ENCODE measurements at places on chromosomes 1 and 21.

DNA sequence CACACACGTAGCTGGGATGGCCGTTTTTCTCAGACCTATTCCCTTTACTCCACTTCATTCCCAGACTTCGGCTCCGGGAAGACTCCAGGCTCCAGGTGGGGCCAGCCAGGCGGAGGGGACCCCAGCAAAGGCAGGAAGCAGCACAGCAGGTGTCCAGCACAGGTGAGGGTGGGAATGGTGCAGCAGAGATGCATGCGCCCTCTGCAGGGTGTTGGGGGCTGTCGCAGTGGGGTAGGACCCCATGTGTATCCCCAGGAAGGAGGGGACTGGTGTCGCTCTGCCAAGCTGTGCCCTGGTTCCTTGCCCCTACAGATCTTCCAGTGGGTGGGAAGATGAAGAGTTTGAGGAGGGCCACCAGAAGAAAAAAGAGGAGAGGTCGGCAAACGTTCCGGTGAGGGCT, 5.3 kb downstream of the TTC24 start:
- DNase-seq = no peak

DNA sequence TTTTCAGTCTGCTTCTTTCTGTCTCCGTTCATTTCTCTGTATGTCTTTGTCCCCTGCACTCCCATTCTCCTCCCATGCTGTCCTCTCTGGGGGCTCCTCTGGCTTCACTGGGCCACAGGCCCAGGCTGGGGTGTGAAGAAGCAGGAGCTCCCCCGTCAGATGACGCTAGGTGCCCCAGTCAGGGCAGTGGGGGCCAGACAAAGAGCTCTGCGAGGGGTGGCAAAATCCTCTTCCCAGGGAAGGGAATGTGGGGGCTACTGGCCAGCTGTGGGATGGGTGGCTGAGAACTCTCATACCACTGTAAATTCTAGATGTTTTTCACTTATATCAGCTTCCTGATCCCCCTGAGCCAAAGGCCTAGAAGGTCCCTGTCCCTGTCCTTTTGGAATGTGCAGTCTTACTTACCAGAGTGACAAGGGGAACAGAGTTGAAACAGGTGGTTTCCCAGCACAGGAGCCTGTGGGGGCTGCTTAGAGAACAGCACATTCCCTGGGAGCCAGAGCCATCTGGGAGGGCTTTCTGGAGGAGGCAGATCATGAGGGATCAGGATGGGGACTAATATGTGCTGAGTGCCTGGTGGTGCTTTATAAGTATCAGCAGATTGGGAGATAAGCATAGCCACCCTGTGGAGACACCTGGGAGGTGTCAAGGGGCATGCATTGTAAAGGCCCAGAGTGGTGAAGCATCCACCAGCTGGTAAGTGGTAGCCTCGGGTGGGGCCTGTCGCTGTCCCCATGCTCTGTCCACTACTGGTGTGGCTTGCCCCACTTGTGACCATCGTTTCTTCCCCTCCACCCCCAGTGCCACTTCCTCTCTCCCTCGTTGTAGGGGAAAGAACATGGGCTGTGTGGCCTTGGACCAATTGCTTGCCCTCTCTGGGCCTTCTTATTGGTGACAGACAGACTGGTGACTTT, 10.1 kb upstream of the PADI1 start:
- no peak for DNase-seq

DNA sequence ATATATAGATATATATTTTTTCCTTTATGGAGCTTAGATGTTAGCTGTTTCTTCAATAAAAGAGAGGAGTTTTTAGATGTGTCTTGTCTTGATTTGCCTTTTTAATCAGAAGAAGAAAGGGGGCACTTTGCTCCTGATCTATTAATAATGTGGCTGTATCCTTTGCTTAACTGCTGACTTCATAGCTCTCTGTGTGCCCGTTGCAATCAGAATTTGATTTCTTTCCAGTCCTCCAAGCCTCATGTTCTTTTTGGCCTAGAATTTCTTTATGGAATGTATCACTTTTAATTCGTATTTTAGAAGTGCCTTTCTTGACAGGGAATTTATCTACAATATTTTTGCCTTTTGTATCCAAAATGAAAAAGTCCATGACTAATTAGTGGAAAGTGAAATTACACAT, 85.3 kb downstream of the C1orf21 start:
- DNase-seq = no peak

DNA sequence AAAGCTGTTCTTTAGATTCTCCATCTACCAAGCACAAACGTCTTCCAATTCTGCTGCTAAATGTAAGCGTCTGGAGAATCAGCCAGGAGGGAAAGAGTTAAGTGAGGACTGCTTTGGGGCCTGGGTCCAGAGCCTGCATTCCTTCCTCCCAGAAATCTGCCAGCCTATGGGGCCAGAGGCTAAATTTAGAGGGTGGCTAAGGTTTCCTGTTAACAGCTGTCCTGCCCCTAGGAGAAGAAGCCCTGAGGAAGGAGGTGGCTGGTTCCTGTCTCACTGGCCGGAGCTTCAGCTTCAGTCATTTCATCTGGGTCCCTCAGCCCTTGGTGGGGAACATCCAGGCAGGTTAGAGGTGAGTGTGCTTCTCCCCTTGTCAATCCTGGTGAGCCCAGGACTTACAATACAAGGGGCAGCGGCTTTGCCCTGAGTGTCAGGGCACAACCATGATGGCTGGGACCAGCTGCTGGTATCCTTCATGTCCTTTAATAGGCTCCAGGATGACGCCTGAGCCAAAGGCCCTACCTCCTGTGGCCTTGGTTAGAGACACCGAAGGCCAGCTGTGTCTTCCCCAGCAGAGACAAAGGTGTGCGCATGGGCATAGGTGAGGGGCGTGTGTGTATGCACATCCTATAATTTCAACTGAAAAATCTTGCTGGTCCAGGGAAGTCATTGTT, at the start of gene STYXL2:
Gene STYXL2 (plus strand): TSS at position 230 of the 671 bp plus-strand sequence. CDS start 775 bp downstream, outside the sequence.
- no peak for DNase-seq

DNA sequence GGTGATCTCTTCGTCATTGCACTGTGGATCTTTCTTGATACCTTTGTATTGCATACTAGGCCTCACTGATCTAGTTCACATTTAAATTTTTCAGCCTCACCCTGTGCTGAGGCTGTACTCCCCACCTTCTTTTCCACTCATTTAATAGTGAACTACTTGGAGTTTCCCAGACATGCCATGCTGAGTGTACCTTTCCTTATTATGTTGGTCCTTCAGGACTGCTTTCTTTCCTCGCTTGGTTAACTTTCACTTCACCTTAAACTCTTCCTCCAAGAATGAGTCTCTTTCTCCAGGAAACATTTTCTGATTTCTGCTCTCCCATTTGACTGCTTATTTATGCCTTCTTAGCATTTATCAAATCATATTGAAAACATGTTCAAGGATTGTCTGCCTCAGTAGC, 20.8 kb downstream of the RNF2 start:
- DNase-seq = no peak

DNA sequence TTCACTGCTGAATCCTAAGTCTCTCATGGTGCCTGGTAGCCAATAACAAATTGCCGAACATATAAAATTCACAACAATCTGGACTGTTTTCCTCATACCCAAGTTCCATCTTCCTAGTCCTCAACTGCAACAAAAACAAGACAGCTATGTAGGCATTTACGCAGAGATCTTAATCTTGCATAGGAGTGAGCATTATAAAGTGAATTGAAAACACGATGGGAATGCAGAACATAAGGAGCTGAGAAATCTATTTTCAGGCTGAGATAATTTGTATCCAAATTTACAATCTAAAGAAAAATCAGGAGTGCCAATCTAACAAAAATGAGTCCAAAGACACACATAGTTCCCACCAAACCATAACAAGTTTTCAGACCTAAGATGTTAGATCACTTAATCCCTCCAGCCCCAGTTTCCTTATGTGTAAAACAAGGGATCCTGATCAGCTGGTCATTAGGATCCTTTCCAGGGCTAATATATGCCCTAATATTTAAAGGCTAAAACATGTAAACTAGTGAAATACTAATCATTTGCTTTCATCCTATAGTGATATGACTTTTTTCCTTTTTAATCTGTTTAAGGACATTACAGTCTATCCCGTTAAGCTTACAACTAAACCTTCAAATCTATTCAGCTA, 1.9 kb downstream of the SLC16A1 start:
- DNase-seq = no peak

DNA sequence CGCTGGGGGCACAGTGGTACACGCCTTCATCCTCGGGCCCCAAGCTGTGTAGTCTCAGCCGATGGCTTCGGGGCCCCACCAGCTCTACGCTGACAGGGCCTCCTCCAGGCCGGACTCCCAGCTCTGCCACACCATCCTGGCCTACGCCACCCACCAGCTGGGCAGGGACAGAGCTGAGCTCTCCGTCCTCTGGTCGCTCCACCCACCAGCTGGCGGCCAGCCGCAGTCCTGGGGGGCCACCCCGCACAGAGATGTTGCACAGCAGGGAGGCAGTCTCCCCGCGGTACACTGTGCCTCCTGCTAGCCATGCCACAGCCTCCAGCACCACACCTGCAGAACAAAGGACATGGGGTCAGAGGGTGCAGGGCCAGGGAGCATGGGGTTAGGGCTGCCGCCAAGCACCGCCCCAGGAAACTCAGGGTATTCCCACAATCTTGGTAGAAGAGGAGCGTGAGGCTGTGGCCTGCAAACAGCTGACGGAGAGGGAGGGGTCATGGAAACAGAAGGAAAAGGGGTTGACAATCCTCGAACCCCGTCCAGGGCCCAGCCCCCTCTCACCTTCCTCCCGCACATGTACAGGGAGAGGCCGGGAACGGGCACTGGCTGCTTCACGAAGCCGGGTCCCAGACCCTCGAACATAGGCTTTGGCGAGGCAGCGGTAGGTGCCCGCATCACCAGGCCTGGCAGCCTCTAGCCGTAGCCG, 5.9 kb downstream of the IGSF8 start:
- no peak for DNase-seq

DNA sequence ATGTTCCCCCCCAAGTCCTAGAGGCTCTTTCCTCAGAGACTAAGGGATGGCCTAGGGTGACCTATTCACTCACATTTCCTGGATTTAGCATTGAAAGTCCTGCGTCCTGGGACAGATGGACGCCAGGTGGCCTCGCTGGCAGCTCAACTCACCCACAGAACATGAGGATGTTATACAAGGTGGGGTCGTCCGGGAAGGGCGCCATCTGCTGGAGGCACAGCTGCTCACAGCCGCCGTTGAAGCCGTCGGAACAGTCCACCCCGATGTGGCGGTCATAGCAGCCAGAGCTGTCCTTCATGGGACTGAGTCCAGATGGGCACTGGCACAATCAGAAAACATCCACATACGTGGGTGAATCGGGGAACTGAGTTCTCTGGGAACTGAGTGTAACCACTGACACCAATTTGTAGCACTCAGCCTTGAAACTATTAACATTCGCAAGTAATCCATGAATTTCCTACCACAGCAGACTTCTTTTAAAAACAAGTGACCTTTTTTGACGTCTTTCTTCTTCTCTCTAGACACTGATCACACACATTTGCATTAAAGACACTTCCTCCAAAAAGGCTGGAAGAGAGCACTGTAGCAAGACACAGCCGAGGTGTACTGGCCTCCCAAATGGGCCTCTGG, 215.4 kb downstream of the ASTN1 start:
- no peak for DNase-seq

DNA sequence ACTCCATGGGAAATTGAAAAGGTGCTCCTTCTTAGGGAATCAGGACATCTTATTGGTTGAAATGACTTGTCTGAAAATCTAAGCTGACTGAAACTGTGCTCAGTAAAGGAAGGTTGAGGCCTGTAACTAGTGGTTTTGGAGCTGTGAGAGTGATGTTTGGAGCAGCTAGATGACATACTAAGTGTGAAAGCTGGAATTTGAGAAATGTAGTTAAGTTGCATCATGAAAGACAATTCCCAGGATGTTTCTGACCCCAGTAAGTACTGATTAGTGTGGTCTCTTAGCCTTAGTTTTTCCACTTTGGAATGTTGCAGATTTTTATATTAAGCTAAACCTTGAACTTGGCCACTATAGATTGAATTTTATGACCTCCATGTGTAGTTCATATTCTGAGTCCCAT, 154.9 kb downstream of the PAPPA2 start:
- no peak for DNase-seq

GRCh38 chr1:1256956-1257871, 10.7 kb upstream of the C1QTNF12 start:
- no peak for DNase-seq

DNA sequence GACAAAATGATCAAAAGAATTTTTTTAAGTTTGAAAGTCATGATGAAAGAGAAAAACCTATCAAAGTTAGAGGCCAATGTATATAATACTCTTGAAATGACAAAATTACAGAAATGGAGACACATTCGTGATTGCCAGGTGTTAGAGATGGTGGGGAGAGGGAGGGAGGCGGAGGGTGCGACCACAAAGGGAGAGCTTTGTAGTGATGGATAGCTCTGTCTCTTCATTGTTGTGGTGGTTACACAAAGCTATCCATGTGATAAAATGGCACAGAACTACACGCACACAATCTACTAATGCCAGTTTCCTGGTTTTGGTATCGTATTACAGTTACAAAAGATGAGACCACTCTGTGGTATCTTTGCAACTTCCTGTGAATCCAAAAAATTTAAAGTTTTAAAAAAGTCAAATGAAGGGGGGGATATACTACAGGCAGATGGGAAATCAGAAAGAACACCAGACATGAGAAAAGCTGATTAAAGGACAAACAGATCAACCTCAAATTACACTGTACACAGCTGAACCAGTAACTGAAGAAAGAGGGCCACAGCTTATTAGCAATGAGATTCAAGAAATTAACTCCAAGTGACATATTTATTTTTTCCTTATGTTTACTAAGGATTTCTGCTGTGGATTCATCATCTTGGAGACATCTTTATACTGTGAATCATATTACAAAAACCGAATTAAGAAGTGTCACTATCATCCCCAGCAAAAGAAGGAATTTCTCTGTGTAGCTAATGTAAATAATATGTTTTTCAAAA, 199.1 kb downstream of the SLC45A1 start:
- DNase-seq = no peak

DNA sequence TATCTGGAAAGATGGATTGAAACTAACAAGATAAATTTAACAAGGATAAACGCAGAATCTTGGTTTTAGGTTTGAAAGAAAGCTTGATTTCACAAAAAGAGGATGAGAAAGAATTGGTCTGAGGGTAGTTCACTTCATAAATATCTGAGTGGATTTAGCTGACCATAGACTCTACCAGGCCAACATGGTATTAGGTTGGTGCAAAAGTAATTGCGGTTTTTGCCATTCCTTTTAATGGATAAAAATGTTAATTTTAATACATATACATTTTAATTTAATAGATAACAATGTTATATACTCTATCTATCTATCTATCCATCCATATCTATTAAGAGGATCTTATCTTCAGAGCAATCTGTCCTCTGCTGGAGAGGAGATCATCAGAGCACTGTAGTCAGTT, 70.2 kb upstream of the PLXNA2 start:
- no peak for DNase-seq

GRCh38 chr1:52482326-52483004, 70.4 kb downstream of the TUT4 start:
- DNase-seq = no peak

- no peak for DNase-seq
These were observed 87.4 kb upstream of the NFIA start for GRCh38 chr1:60994828-60995492.

GRCh38 chr1:6391951-6392808, 1.4 kb downstream of the ACOT7 start:
- no peak for DNase-seq

Data from stimulated activated CD4-positive, alpha-beta T cell treated with anti-CD3 and anti-CD28 coated beads, Interleukin-15, amount 100 ng/mL, for 48 hours (primary cell).